Trophoblast cell (in vitro differentiated cells and primary cell): ENCODE measurements at places on chromosomes 5 and 9.

- DNase-seq, result peak; percentile 97
- no peaks in the 10 kb centered on the region for H3K36me3 ChIP-seq
- H3K4me1 ChIP-seq, result peaks cover 54% of the 10 kb centered on the region
Measured at GRCh38 chr5:150637245-150638052, 3.0 kb upstream of the SYNPO start.

DNA sequence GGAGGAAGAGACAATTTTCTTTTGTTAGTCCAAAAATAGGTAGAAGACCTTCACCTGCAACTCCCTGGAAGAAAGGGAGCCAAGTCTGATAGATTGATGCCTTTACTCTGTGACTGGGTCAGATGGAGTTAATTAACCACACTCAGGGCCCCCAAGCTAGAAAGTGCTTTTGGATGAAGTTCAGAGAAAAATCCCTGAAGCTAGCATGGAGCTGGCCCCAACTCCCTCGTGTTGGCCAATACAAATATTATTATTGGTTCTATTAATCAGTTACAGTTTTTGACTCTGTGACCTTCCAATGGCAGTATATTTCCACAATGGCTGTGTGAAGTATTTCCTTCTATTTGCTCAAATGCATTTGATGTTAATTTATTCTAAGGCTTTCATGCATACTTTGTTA lies 1753.5 kb downstream of the EFNA5 start:
- no peaks in the 10 kb centered on the region for H3K36me3 ChIP-seq
- H3K27ac ChIP-seq, result no peak overlapping the region
- no peaks in the 10 kb centered on the region for H3K27me3 ChIP-seq
- no peak for DNase-seq
- no peak overlapping the region for H3K4me3 ChIP-seq

DNA sequence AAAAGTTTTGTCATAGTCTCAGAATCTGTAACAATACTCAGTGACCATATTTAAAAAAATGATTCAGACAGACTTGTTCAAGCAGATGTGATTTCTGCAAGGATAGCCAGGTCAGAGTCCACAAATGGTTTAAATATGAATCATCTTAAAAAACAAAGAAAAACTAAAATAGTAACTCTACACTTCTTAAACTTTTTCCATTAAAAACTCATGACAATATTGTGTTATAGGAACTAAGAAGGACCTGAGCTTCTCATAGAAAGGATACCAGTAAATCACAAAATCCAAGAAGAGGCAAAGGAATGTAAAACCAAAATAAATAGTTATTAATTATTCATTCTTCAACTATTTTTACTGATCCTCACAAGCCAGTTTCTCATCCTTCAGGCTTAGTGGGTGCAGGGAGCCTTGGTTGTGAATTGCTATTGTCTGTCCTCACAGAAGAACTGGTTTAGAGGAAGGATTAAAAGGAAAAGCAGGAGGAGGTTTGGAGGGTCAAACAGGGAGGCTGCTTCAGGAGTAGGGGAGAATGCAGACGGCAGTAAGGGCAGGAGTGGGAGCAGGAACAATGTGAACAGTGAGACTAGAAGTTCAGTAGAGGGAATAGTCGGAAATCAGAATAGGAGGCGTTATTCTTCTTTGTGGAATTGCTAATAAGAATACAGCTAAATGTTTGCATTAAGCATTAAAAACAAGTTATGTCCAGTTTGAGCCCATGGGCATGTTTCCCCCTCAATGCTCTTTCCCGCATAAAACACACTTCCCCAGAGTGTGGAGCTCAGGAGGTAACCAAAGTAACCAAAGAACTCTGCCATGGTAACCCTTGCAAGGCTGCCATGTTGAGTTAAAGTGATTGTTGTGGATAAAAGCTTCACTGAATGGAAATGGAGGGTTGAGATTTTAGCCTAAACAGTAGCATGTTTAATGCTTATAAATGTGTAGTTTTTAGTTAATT lies 110.7 kb downstream of the CCDC192 start:
- H3K4me1 ChIP-seq, result no peaks in the 10 kb centered on the region
- no peaks in the 10 kb centered on the region for H3K27me3 ChIP-seq
- no peak overlapping the region for H3K4me3 ChIP-seq
- DNase-seq, result peak; percentile 26

GRCh38 chr9:107276966-107277710 lies 5.9 kb upstream of the RAD23B start:
- no peak overlapping the region for H3K4me3 ChIP-seq
- DNase-seq, result peak; percentile 84
- H3K27ac ChIP-seq, result peak overlapping the region; percentile 38
- H3K27me3 ChIP-seq, result no peaks in the 10 kb centered on the region

- no peak overlapping the region for H3K27ac ChIP-seq
- DNase-seq, result no peak
- H3K4me3 ChIP-seq, result no peak overlapping the region
- no peaks in the 10 kb centered on the region for H3K4me1 ChIP-seq
- H3K36me3 ChIP-seq, result no peaks in the 10 kb centered on the region
- no peaks in the 10 kb centered on the region for H3K27me3 ChIP-seq
Measured at GRCh38 chr5:101580591-101580990, 677.5 kb upstream of the ST8SIA4 start.

GRCh38 chr9:93471124-93471523 lies 17.7 kb upstream of the FAM120AOS start:
- no peaks in the 10 kb centered on the region for H3K27me3 ChIP-seq
- H3K4me3 ChIP-seq, result no peak overlapping the region
- peaks cover 2% of the 10 kb centered on the region for H3K36me3 ChIP-seq
- no peak for DNase-seq

- no peaks in the 10 kb centered on the region for H3K27me3 ChIP-seq
- H3K4me1 ChIP-seq, result no peaks in the 10 kb centered on the region
- no peak overlapping the region for H3K4me3 ChIP-seq
- H3K36me3 ChIP-seq, result no peaks in the 10 kb centered on the region
- DNase-seq, result peak; percentile 83
Measured at GRCh38 chr5:41246376-41246775, 33.0 kb upstream of the C6 start.

GRCh38 chr9:5817862-5818261 lies 15.1 kb downstream of the ERMP1 start:
- H3K27me3 ChIP-seq, result no peaks in the 10 kb centered on the region
- no peak overlapping the region for H3K4me3 ChIP-seq
- H3K36me3 ChIP-seq, result no peaks in the 10 kb centered on the region
- H3K27ac ChIP-seq, result peak overlapping the region; percentile 33

DNA sequence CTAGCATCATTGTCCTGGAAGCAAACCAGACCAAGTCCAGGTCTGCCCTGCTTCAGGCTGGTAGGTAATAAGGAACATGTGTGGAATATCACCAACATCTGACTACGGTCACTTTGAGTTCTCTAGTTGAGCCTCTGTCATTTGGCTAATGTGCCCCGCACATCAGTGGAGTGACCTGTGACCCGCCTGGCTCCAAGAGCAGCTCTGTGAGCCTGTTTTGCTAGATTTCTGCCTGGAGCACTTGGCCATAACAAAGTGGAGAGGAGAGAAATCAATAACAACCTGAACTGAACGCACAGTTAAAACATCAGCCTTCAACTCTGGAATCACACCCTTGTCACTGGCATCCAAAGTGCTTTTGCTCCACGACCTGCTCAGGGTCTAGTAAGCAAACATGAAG lies 115.7 kb downstream of the PPP2R2B start:
- H3K4me1 ChIP-seq, result peaks cover 5% of the 10 kb centered on the region
- no peak overlapping the region for H3K4me3 ChIP-seq
- H3K27me3 ChIP-seq, result no peaks in the 10 kb centered on the region
- no peak for DNase-seq

DNA sequence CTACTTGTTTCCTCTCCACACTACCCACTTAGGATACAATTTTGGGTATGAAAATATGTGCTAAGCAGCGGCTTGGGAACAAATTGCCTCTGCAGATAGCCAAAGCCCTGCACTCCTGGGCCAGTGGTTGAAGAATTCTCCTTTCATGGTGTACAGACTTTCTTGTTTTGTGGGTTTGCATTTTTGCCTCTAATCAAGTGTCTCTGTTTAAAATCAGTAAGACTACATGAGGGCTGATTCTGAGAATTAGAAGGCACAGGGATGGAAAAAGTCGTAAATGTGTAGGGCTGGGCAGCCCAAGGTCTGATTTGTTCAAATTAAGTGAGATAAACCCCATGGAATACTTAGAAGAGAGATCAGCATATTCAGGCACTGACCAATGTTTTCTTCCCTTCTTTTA lies 103.7 kb upstream of the CD180 start:
- H3K27ac ChIP-seq, result peak overlapping the region; percentile 80
- no peaks in the 10 kb centered on the region for H3K27me3 ChIP-seq
- H3K36me3 ChIP-seq, result no peaks in the 10 kb centered on the region
- no peak for DNase-seq
- no peak overlapping the region for H3K4me3 ChIP-seq
- H3K4me1 ChIP-seq, result peaks cover 13% of the 10 kb centered on the region

- H3K4me1 ChIP-seq, result no peaks in the 10 kb centered on the region
- H3K27ac ChIP-seq, result no peak overlapping the region
- no peak for DNase-seq
Measured at GRCh38 chr9:133700819-133701320, 37.3 kb downstream of the SARDH start.

- no peak overlapping the region for H3K4me3 ChIP-seq
- no peak overlapping the region for H3K27ac ChIP-seq
- no peaks in the 10 kb centered on the region for H3K27me3 ChIP-seq
- no peaks in the 10 kb centered on the region for H3K36me3 ChIP-seq
Measured at GRCh38 chr5:27571681-27572080, 533.3 kb upstream of the CDH9 start.

DNA sequence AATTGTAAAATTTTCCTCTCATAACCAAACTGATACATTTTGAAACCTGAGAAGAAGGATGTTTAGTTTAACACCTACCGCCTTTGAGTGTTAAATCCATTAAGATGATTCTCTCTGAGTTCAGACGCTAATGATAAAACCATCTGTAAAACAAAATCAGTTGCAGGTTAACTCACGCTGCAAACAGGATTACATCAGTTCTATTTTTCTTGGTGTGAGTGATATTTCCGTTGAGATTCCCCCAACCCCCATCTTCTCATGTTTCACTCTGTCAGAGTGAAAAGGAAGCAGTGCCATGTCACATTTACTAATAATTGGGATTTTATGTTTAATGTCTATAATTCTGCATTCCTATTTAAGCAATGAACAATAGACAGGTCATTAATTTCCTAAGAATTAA lies 146.5 kb downstream of the FANCC start:
- no peaks in the 10 kb centered on the region for H3K36me3 ChIP-seq
- no peaks in the 10 kb centered on the region for H3K27me3 ChIP-seq
- no peak overlapping the region for H3K27ac ChIP-seq
- no peak for DNase-seq

DNA sequence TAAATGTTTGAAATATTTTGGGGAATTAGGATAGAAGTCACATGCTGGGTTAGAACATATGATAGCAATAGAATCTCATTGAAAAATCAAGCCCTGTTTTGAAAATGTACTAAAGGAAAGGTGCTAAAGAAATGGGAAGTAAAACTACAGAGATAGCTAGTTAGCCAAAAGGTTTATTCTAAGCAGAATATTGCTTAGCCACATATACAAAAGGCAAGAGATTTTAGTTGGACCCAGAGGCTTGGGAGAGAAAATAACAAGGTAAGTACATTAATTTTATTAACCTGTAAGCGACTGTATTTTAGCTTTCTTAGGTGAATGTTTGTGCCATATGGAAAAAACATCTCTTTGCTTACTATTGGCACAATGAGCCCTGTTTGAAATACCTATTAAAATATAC lies 108.3 kb downstream of the RPS23 start:
- DNase-seq, result no peak
- no peaks in the 10 kb centered on the region for H3K27me3 ChIP-seq
- no peaks in the 10 kb centered on the region for H3K36me3 ChIP-seq
- no peak overlapping the region for H3K27ac ChIP-seq

DNA sequence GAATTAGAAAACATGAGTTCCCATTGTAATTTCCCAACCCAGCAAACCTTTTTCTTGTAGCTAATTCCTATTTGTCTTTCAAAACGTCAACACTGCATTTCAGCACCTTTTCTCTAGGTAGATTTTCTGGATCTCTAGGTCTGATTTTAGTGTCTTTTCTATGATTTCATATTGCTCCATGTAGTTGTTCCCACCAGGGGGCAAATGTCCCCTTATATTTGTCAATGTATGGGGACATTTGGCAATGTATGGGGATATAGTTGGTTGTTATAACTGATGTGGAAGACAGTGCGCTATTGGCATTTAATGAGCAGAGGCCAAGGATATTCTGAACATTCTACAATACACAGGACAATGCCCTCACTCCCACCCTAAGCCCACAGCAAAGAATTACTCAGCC lies 273.9 kb upstream of the ADRA1B start:
- H3K27ac ChIP-seq, result no peak overlapping the region
- no peak for DNase-seq
- no peak overlapping the region for H3K4me3 ChIP-seq
- H3K4me1 ChIP-seq, result no peaks in the 10 kb centered on the region
- H3K27me3 ChIP-seq, result no peaks in the 10 kb centered on the region
- no peaks in the 10 kb centered on the region for H3K36me3 ChIP-seq

DNA sequence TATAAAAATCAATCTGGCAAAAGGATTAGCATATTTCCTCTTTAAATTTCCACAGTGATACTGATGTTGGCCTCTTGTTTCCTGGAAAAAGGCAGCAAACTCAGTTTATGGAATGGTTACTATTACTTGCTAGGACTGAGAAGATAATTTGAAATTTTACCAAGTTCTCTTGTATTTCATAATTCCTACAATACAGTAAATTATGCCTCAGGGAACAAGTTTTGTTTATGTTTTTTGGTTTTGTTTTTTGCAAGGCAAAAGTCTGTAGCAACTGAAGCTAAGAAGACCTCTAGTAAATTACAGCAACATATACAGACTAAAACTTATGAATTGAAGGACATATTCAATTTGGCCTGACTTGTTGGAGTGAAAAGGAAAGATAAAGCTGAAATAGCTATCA lies 30.2 kb upstream of the SLCO6A1 start:
- no peaks in the 10 kb centered on the region for H3K4me1 ChIP-seq
- no peaks in the 10 kb centered on the region for H3K27me3 ChIP-seq
- no peaks in the 10 kb centered on the region for H3K36me3 ChIP-seq
- DNase-seq, result no peak

GRCh38 chr9:100309992-100310391 lies 42.8 kb downstream of the TEX10 start:
- DNase-seq, result no peak
- no peaks in the 10 kb centered on the region for H3K4me1 ChIP-seq
- no peaks in the 10 kb centered on the region for H3K27me3 ChIP-seq
- H3K36me3 ChIP-seq, result peaks cover 6% of the 10 kb centered on the region

DNA sequence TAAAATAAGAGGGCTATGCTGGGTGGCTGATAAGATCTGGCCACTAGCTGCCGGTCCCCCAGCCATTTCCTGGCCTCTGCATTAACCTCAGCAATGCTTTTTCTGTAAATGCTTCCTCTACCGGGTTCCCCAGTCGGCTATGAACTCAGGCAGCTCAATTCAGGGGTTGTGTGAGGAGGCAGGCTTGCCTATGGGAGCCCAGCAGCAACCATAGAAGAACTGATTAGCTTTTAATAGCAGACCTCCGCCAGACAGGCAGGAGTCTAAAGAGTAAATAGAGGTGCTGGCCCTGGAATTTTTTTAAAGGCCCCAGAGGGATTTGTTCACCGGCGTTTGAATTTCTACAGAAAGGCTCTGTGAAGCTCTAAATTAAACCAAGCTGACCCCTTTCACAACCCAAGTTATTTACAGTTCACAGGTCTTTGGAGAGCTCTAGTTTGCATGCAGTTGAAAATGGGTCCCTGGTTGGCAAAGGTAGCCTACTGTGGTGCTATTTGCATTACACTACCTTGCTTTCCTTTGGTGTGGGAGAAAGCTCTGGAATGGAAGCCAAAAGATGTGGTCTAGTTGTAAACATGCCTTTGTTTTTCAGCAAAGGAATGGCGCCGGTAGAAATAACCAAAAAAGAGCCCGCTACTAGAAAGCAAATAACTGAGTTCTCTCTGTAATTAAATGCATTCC lies 289.7 kb upstream of the SEMA6A start:
- peak overlapping the region; percentile 78 for H3K27ac ChIP-seq
- H3K4me1 ChIP-seq, result peaks cover 11% of the 10 kb centered on the region
- DNase-seq, result no peak
